HCT116 (cell line): ENCODE measurements at places on chromosomes 12 and 14.

- DNase-seq: no peak
Measured at GRCh38 chr14:55101698-55102097, 27.4 kb upstream of the LGALS3 start.

- DNase-seq: no peak
Measured at GRCh38 chr12:104863296-104863948, 94.7 kb downstream of the SLC41A2 start.

- no peak for DNase-seq
Measured at GRCh38 chr12:123118497-123118896, 32.4 kb downstream of the PITPNM2 start.

GRCh38 chr12:57518920-57519795, 1.2 kb downstream of the DDIT3 start:
- no peak for DNase-seq

- no peak for DNase-seq
Measured at GRCh38 chr14:21257394-21257909, 11.8 kb downstream of the HNRNPC start.
